ENCODE measurements at places on chromosomes 1 and 21. TPM values are rescaled to one million over a fixed set of nuclear protein-coding genes. Genes with fewer than 3 reads are reported as not detected.

DNA sequence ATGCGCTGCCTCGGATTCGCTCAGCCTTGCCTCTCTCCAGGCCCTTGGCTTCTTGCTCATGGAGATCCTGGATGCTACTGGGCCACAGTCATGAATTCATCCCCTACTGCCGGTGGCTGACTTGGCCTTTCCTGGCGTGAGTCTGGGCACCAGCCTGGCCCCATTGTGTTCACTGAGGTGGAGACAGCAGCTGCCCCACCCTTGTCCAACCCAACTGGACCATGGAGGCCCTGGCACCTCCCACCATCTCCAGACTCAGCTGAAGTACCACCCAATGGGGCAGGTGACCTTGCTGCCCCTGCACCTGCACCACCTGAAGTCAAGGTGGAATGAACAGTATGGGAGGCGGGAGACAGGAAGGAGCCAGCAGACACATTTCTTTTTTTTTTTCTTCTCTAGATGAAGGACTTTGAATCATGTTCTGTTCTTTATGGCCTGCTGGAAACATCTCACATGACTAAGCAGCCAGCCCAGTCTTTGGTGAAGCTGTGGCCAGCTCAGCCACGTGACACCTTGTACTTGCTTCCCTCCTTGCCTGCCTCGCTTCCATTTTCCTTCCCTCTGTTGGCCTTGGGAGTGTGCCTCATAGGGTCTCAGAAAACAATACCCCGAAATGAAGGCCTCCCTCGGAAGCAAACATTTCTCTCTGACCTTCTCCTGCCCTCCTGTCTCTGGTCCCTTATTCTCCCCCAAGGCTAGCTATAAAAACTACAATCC lies 3.8 kb upstream of the SLC30A2 start:
- DNase-seq, result no peak

GRCh38 chr1:27726173-27727044 lies 648 bp downstream of the FAM76A start:
- peak; percentile 12 for DNase-seq

- DNase-seq, result no peak
These were observed 22.8 kb upstream of the SSBP3 start for GRCh38 chr1:54428837-54429518.

GRCh38 chr21:20272791-20273362 lies 725.3 kb upstream of the NCAM2 start:
- no peak for DNase-seq

DNA sequence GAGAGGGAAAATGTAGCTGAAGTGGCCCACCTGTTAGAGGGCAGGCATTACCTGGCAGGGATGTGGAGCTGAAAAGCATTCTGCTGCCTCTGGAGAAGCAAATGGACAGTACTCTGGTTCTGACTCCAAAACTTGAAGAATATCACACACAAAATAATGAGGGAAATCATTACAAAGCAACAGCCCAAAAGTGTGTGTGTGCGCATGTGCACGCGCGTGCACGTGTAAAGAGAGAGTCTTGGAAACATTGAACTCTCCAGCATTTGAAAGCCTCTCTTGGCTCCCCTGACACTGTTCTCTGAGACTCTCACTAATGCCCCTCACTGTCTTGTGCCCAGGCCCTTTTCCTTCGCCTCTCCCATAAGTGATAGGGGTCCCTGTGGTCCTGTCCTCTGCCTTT lies 2.3 kb upstream of the VTCN1 start:
- DNase-seq, result no peak

- peak; percentile 16 for DNase-seq
These were observed 9.8 kb downstream of the PPFIA4 start for GRCh38 chr1:203036135-203036534.

GRCh38 chr1:117606649-117607430 lies 992 bp downstream of the TENT5C start:
- peak; percentile 43 for DNase-seq

DNA sequence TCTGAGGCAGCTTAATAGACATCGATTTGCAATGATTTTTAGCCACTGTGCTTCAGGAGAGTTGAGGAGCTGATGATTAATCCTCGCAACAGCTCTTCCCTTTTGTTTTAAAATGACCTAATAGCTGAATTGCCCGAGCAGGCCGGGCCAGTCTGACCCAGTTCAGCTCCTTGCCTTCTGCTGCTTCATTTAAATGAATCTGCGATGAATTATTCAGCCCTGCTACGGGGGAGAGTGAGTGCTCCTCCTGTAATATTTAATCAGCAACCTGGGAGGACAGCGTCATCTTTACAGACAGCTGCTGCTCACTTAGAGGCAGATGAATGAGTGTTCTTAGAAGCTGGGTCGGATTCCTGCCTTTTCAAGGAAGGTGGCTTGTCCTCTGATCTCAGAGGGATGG lies 325.1 kb downstream of the CAMTA1 start:
- peak; percentile 41 for DNase-seq

DNA sequence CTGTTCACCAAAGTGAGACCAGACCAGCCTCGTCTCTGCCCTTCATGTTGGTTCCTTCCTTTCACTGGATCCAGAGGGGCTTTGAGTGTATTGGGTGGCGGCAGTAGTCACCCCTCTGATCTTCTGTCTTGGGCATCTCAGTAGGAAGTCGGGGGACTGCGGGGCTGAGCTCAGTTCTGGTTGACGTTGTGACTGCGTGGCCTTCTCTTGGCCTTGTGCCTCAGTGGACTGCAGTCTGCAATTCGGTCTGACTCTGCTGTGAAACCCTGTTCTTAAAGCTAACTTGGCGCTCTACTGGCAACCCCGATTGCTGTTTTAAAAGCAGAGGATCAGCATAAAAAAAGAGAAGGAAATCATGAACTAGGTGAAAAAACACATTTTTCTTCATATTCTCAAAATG lies 56.7 kb downstream of the SLC37A1 start:
- DNase-seq, result no peak

DNA sequence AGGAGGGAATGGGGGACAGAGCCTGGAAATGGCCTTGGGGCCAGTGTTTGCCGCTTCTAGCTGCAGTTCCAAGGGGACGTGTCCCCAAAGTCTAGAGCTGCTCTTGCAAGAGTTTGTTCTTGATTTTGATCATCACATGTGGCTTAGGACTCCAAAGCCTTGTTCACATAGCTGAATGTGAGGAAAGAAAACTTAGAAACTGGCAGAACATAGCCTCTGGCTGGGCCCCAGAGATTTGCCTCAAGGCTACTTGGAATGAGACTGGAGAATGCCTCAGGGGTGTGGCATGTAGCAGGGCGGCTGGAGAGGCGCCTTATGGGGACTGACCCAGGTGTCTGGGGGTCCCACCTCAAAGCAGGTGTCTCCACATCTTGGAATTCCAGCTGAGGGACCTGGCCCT lies 2.3 kb downstream of the PDXK start:
- no peak for DNase-seq

DNA sequence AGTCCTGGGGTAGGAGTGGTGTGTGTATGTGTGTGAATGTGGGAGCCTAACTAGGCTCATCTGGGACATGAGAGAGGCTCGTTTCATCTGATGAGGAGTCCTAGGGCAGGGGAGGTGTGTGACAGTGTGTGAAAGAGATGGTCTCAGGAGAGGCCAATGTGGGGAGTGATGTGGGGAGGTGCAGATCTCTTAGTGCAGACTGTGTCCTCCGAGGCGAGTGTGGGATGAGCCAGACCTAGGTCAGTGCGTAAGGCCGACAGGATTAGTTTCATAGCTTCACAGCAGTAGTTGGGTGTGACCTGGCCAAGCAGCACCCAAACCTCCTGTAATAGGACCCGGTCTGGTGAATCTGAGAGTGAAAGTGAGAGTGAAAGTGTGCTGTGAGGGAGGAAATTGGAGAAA lies 94.7 kb downstream of the LIPI start:
- no peak for DNase-seq

DNA sequence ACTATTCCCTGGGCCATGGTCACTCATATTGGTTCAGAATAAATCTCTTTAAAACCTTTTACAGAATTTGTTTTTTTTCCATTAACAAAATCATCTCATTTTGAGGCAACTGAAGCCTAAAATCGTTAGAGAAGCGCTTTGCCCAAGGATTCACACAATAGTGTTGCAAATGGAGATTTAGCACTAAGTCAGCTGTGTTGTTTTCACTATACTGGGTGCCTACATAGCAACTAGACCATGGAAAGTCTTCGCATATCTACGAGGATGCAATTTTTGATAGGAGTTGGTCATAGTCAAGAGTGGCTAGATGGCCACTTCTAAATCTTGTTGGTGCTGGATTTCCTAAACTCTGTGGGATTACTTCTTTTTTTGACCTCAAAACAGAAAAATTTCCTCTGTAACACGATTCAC lies 530 bp upstream of the TIPRL start:
- no peak for DNase-seq

- DNase-seq, result peak; percentile 84
These were observed 35.8 kb upstream of the CCN1 start for GRCh38 chr1:85544689-85545215.

DNA sequence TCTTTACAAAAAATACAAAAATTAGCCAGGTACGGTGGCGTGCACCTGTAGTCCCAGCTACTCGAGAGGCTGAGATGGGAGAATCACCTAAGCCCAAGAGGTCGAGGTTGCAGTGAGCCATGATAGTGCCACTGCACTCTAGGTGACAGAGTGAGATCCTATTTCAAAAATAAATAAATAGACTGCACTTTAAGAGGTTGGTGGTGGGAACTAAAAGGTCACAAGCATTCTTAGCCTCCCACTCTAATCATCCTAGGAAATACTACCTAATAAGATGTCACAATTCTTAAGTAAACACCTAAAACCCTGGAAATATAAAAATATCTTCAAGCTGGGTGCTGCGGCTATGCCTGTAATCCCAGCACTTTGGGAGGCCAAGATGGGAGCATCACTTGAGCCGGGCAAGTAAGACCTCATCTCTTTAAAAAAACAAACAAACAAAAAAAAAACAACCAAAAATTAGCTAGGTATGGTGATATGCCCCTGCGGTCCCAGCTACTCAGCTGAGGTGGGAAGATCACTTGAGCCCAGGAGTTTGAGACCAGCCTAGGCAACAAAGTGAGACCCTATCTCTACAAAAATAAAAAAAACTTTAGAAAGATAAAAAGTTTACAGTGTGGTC lies 4.1 kb downstream of the DCAF8 start:
- no peak for DNase-seq

DNA sequence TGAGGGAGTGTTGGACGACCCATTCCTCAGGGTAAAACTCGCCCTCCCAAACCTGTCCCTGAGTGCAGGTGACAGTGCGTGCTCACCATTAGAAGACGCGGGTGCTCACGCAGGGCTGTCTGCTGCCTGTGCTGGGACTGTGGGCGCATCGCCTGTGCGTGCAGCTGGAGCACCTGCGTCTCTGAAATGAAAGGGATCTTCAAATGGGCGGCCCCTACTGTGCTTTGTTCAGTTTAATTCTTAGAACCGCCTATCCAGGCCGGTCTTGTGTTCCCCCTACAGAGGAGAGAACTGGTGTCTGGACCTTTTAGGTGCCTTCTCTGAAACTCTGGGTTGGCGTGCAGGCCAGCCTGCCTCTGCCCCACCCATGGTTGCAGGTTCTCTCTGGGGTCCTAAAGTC lies 125.8 kb downstream of the PCBP3 start:
- DNase-seq, result no peak

DNA sequence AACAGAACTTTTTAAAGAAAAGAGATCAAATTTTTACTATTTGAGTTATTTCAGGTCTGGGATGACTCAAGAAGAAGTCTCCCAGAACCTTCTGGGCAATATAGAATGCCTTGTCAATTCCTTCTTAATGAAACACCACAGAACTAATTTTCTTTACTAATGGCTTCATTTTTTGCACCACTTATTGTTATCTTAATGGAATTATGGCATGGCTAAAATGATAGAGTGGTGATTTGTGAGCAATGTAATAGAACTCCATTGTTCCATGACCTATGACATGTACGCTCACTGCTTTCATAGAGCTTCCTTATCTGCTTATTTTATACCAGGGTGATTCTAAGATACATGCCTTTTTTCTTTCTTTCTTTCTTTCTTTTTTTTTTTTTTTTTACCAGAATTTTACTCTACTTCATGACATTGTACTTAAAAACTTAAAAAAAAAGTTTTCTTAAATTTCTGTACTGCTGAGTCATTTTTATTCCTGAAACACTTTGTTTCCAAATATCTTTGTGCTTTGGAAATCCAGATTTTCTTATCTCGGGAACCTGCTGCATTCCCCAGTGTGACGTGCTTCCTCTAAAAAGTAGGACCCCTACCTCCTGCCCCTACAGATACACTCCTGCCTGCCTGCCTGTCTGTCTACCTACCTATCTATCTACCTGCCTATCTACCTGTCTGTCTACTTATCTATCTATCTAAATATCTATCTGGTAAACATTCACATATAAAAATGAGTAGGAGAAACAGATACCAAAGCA lies 284.9 kb downstream of the PBX1 start:
- peak; percentile 37 for DNase-seq

DNA sequence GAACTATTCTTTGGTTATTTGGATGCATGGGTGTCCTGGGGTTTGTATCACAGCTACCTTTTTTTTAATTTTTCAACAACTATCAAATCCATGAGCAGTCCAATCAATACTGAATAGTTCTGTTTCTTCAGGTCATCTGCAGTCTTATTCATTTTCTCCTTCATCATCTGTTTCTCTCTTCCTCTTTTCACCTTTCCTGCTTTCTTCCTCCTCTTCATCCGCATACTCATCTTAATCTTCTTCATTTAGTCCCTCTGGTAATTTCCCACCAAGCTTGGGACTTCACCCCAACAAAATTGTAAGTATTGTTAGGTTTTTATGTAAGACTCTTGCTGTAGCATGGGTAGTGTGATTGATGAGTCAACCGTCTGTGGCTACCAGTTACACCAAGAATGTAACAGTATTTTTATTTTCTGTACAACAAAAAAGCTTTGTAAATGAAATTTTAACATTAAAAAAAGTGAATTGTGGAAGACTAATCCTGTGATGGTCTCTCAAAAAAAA lies 184.1 kb upstream of the RNPC3 start:
- peak; percentile 4 for DNase-seq

DNA sequence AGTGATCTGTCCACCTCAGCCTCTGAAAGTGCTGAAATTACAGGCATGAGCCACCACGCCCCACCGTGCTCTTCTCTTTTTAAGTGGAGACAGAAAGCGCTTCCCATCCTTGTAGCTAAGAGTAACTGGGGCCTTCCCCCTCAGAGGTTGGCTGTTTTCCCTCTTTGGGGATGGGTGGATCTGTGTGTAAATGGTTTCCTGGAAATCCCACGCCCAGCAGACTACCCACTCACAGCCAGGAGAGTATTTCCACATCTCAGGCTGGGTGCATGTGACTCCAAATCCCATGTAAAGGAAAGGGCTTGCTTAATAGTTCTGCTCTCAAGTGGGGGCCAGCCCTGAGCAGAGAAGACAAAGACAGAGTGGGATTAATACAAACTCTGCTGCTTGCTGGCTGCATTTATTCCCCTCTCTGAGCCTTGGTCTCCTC lies 19.6 kb upstream of the TCEA3 start:
- peak; percentile 61 for DNase-seq

GRCh38 chr1:100404821-100405220 lies 52.5 kb downstream of the CDC14A start:
- peak; percentile 25 for DNase-seq

GRCh38 chr1:170436928-170437327 lies 95.0 kb upstream of the GORAB start:
- DNase-seq, result no peak

- DNase-seq, result peak; percentile 84
These were observed 450.6 kb upstream of the DAB1 start for GRCh38 chr1:57874418-57874877.

EDN2 gene
- not detected for total RNA-seq

ADORA3 gene
- total RNA-seq, result not detected

AVPR1B gene
- total RNA-seq, result not detected

PIK3R3 gene
- 55.5 TPM for total RNA-seq

IL23R gene
- total RNA-seq, result not detected

ETNK2 gene
- 9.7 TPM for total RNA-seq

CRABP2 gene
- 278 TPM for total RNA-seq

PTPRC gene
- total RNA-seq, result 0.20 TPM

FAM110D gene
- total RNA-seq, result 0.70 TPM
